Osteocyte (in vitro differentiated cells): ENCODE measurements at places on chromosomes 2 and 18. TPM values are rescaled to one million over a fixed set of nuclear protein-coding genes. Genes with fewer than 3 reads are reported as not detected.

GRCh38 chr2:219475697-219476651, 22.7 kb upstream of the GMPPA start:
- peaks cover 9% of the 10 kb centered on the region for H3K4me1 ChIP-seq
- H3K36me3 ChIP-seq = peaks cover 3% of the 10 kb centered on the region
- peak overlapping the region; percentile 52 for H3K4me3 ChIP-seq
- peak overlapping the region; percentile 52 for H3K27ac ChIP-seq

DNA sequence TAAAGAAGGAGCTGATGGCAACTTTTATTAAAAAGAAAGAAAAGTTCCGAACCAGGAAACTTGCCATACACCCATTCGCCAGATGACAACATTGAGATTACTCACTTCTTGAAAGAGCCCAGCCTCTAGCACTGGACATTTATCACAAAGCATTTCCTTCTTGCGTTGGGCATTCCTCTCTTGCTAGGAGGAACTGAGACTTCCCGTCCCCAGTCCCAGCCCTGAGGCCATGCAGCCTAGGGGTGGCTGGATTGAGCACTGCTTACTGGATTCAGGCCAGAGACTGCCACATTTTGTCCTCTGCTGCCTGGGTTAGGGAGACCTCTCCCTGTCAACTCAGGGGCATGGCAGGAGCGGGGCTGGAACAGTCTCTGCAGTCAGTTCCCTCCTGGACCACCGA, 80.1 kb downstream of the SDC1 start:
- peaks cover 28% of the 10 kb centered on the region for H3K4me1 ChIP-seq
- H3K27ac ChIP-seq = no peak overlapping the region
- H3K27me3 ChIP-seq = no peaks in the 10 kb centered on the region
- H3K4me3 ChIP-seq = no peak overlapping the region
- no peak for DNase-seq

GRCh38 chr18:1014951-1015624, 110.4 kb downstream of the ADCYAP1 start:
- H3K36me3 ChIP-seq = no peaks in the 10 kb centered on the region
- peak overlapping the region; percentile 23 for H3K27ac ChIP-seq
- no peaks in the 10 kb centered on the region for H3K27me3 ChIP-seq
- DNase-seq = no peak
- no peak overlapping the region for H3K4me3 ChIP-seq

DNA sequence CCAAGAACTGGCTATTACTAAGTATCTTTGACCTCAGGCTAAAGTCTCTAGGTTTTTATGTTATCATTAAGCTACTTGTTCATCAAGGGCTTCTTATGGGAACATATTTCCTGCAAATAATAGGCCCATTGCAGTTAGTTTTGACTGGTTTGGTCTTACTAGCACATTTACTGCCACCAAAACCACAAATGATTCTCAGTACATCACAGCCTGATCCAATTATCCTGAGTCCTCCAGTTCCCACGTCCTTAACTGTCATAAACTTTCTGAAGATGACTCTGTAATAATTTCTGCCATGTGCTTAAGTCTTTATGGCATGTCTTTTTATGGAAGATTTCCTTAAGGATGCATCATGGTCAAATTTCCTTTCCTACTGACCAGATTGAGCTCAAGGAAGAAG, 123.3 kb upstream of the TANK start:
- DNase-seq = no peak
- peaks cover 2% of the 10 kb centered on the region for H3K4me1 ChIP-seq
- no peak overlapping the region for H3K4me3 ChIP-seq
- no peaks in the 10 kb centered on the region for H3K36me3 ChIP-seq

DNA sequence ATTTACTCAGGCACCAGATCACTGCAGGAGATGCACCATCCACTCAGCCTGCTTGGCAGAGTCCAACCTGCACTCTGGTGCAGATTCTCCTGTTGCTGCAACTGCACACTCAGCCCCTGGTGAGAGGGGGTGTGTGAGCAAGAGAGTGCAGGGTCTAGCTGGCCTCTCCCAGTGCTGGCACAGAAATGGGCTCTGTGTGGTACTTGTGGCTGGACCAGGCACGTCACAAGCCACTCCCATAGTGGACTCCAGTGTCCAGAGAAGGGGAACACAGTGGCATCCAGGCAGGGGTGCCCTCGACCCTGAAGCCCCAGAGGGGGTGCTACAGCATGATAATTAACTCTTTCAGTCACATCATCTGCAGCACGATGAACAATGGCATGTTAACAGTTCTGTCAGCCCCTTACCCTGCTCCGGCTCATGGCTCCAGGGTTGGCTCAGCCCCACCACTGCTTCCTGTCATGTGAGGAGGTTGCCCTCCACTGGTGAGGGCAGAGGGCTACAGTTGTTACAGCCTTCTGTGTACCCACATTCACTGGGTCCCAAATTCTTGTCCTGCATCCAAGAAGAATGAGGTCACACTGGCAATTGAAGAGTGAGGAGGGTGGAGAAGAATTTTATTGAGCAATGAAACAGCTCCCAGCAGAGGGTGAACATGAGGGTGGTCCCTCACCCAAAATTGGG, 135.7 kb downstream of the EVA1A start:
- no peaks in the 10 kb centered on the region for H3K4me1 ChIP-seq
- H3K4me3 ChIP-seq = no peak overlapping the region
- no peak for DNase-seq
- peaks cover 57% of the 10 kb centered on the region for H3K27me3 ChIP-seq
- H3K27ac ChIP-seq = no peak overlapping the region
- H3K36me3 ChIP-seq = no peaks in the 10 kb centered on the region

GRCh38 chr18:766550-766860, 45.5 kb downstream of the YES1 start:
- DNase-seq = no peak
- no peaks in the 10 kb centered on the region for H3K27me3 ChIP-seq

- H3K4me3 ChIP-seq = no peak overlapping the region
- H3K36me3 ChIP-seq = no peaks in the 10 kb centered on the region
- H3K27ac ChIP-seq = no peak overlapping the region
- no peak for DNase-seq
Measured at GRCh38 chr18:57859314-57859713, 56.2 kb upstream of the ATP8B1 start.

GRCh38 chr2:24793761-24794435, 673 bp downstream of the CENPO start:
- no peaks in the 10 kb centered on the region for H3K27me3 ChIP-seq
- peak overlapping the region; percentile 96 for H3K4me3 ChIP-seq
- DNase-seq = peak; percentile 73
- H3K36me3 ChIP-seq = peaks cover 8% of the 10 kb centered on the region

GRCh38 chr2:14867853-14868252, 235.3 kb downstream of the LRATD1 start:
- no peaks in the 10 kb centered on the region for H3K27me3 ChIP-seq
- no peaks in the 10 kb centered on the region for H3K36me3 ChIP-seq
- no peak overlapping the region for H3K4me3 ChIP-seq
- no peaks in the 10 kb centered on the region for H3K4me1 ChIP-seq

DNA sequence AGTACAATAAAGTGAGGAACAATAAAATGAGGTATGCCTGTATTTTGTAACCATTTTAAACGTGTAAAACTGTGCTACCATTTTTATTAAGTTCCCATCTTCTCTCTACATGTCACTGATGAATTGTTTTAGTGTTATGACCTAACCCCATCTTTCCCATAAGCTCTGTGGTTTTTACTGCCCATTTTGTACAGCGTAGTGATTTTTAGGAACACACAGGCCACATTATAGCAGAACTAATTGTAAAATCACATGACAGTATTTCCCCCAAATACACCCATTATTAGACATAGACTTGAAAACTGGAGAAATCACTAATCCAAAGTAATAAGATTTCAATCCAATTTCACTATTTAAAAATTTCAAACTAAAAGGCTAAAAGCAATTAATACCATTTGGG, 130.7 kb downstream of the TMEM247 start:
- peaks cover 23% of the 10 kb centered on the region for H3K36me3 ChIP-seq
- H3K27me3 ChIP-seq = no peaks in the 10 kb centered on the region

- H3K27ac ChIP-seq = no peak overlapping the region
- no peak overlapping the region for H3K4me3 ChIP-seq
- no peaks in the 10 kb centered on the region for H3K36me3 ChIP-seq
- peaks cover 10% of the 10 kb centered on the region for H3K27me3 ChIP-seq
Measured at GRCh38 chr18:60067426-60068210, 167.8 kb downstream of the PMAIP1 start.

DNA sequence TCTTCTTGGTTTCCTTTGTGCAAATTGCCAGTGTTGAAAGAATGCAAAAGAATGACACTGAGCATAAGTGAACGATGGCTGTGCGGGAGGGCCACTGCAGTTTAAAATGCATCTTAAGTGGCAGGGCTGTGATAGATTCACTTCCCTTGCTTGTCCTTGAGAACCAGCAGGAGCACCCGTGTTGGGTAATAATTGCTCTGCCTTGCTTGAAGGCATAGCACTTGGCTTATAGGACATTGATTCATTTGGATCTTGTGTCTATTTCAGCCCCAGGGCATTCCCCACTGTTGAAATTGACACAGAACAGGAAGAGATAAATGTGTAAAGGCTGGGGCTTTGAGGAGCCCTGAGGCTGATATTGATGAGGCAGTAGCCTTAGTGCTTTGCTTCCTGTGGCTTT, 1003.7 kb upstream of the GYPC start:
- no peaks in the 10 kb centered on the region for H3K36me3 ChIP-seq
- H3K4me3 ChIP-seq = no peak overlapping the region
- H3K4me1 ChIP-seq = no peaks in the 10 kb centered on the region
- no peak for DNase-seq

SERPINB3 gene
- total RNA-seq = not detected in 2 replicates
